ENCODE measurements at places on chromosomes 1 and 21. TPM values are rescaled to one million over a fixed set of nuclear protein-coding genes. Genes with fewer than 3 reads are reported as not detected.

Gene RPE65
- polyA plus RNA-seq = not detected

Gene F3
- not detected for polyA plus RNA-seq

Gene CHRM3
- not detected for polyA plus RNA-seq

Gene DTL
- polyA plus RNA-seq = 3.5 TPM

Gene MNDA
- 16.3 TPM for polyA plus RNA-seq

Gene FCGR2B
- 1.9 TPM for polyA plus RNA-seq

Gene NUDT4B
- 6.5 TPM for polyA plus RNA-seq

Gene CRYBG2
- 1.3 TPM for polyA plus RNA-seq

Gene RPF1
- polyA plus RNA-seq = 50.7 TPM

Gene TMEM200B
- polyA plus RNA-seq = not detected

Gene TNFAIP8L2
- 25.9 TPM for polyA plus RNA-seq

Gene ALPL
- polyA plus RNA-seq = not detected

Gene ECM1
- polyA plus RNA-seq = not detected

Gene TAF1A
- 3.4 TPM for polyA plus RNA-seq

Gene HCRTR1
- not detected for polyA plus RNA-seq

Gene ZMYND12
- not detected for polyA plus RNA-seq

Gene CDA
- polyA plus RNA-seq = not detected

Gene PTPRC
- polyA plus RNA-seq = 1,000 TPM

Gene CFAP74
- not detected for polyA plus RNA-seq

Gene SLC37A1
- 0.09 TPM for polyA plus RNA-seq

Gene LPGAT1
- polyA plus RNA-seq = 46.9 TPM

Gene F5
- polyA plus RNA-seq = 1.3 TPM

Gene S100A7A
- polyA plus RNA-seq = not detected

Gene RBM11
- 0.59 TPM for polyA plus RNA-seq

Gene BTG2
- 127 TPM for polyA plus RNA-seq

Gene CLCA1
- not detected for polyA plus RNA-seq

Gene SPRR5
- not detected for polyA plus RNA-seq

Gene DMBX1
- not detected for polyA plus RNA-seq

Gene C8A
- not detected for polyA plus RNA-seq

Gene BRINP3
- not detected for polyA plus RNA-seq

Gene CNTN2
- polyA plus RNA-seq = not detected

Gene OR2T33
- not detected for polyA plus RNA-seq

Gene FALEC
- not detected for polyA plus RNA-seq

Gene PLPP3
- not detected for polyA plus RNA-seq

Gene FHAD1
- 0.28 TPM for polyA plus RNA-seq

Gene NMNAT2
- not detected for polyA plus RNA-seq

Gene INKA2
- 0.39 TPM for polyA plus RNA-seq

Gene SPRR1A
- polyA plus RNA-seq = not detected

Gene FH
- 28.5 TPM for polyA plus RNA-seq

Gene AIM2
- 1.1 TPM for polyA plus RNA-seq

Gene PARS2
- polyA plus RNA-seq = 4.0 TPM

Gene AMY1B
- not detected for polyA plus RNA-seq

Gene MYOG
- polyA plus RNA-seq = not detected

Gene OR6K3
- polyA plus RNA-seq = not detected

Gene HSPA6
- polyA plus RNA-seq = 0.61 TPM

Gene ACTN2
- polyA plus RNA-seq = not detected
